ENCODE measurements at places on chromosomes 6 and 20. TPM values are rescaled to one million over a fixed set of nuclear protein-coding genes. Genes with fewer than 3 reads are reported as not detected.

Gene RAE1
- 61.4 TPM for total RNA-seq

Gene MICA
- 32.1 TPM for total RNA-seq

Gene FNDC11
- total RNA-seq = 0.21 TPM

Gene ELOVL4
- total RNA-seq = 1.5 TPM

Gene PPP1R11
- 40.2 TPM for total RNA-seq

Gene OR2B6
- total RNA-seq = 0.14 TPM

Gene SIRPD
- total RNA-seq = not detected

Gene CFB
- total RNA-seq = 1.6 TPM

Gene KIF25
- total RNA-seq = 0.05 TPM

Gene EBF4
- 2.3 TPM for total RNA-seq

Gene C20orf202
- total RNA-seq = not detected

Gene PANK2
- total RNA-seq = 57.9 TPM

Gene PRDM13
- 0.84 TPM for total RNA-seq

Gene RIPPLY2
- not detected for total RNA-seq

Gene TTBK1
- 0.07 TPM for total RNA-seq

All from A549 treated with GW870086 at 1 μM for 4 hours (cell line).